Tibial artery (tissue), 4 donors: ENCODE measurements at places on chromosomes 4 and X.
A peak's percentile ranks its signal among the peaks of the same experiment; 100 is the strongest.

DNA sequence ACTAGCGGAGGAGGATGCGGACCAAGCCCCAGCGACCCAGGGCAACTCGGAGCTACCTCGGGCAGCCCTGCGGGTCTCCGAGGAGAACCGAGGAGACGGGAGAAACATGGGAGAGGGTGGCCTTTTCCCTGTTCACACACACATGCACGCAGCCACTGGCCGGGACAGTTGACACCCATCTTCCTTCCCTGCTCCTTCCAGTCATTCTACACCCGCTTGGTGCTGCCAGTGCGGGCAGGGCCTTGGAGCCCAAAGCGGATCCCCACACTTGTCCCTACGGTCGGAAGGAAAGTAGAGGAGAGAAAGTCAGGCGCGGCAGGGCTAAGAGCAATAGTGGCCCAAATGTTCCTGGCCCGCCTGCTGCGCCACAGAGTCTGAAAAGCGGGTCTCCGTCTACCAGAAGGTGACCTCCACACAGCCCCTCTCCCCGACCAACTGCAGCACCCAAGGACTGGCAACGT lies 1.1 kb upstream of the PPP3CA start:
- H3K4me3 ChIP-seq: peak overlapping the region; percentile 86
- no peaks in the 10 kb centered on the region for H3K27me3 ChIP-seq
- no peak for DNase-seq
- H3K36me3 ChIP-seq: no peaks in the 10 kb centered on the region

DNA sequence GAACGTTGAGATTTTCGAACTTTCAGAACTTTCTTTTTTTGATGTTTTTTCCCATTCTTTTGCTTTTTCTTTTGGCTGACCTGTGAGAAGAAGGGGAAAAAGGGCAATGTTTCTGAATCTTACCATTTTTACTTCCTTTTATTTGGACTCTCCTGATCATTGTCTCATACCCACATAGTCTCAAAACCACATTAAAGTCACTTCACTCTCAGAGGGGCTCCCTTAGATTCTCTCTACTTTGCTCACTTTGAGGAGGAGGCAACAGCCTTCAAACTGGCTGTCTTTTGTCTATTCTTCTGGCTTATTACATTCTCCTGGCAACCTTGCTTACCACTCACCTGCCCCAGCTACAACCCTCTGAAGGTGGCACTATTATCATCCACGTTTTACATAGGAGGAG lies 3.7 kb downstream of the CXCL9 start:
- no peaks in the 10 kb centered on the region for H3K36me3 ChIP-seq
- no peak for DNase-seq
- no peak overlapping the region for H3K27ac ChIP-seq

GRCh38 chr4:22338796-22339195 lies 177.1 kb downstream of the ADGRA3 start:
- DNase-seq: no peak
- no peak overlapping the region for H3K4me3 ChIP-seq
- H3K36me3 ChIP-seq: no peaks in the 10 kb centered on the region
- no peaks in the 10 kb centered on the region for H3K4me1 ChIP-seq
- H3K27me3 ChIP-seq: no peaks in the 10 kb centered on the region
- no peak overlapping the region for H3K27ac ChIP-seq

DNA sequence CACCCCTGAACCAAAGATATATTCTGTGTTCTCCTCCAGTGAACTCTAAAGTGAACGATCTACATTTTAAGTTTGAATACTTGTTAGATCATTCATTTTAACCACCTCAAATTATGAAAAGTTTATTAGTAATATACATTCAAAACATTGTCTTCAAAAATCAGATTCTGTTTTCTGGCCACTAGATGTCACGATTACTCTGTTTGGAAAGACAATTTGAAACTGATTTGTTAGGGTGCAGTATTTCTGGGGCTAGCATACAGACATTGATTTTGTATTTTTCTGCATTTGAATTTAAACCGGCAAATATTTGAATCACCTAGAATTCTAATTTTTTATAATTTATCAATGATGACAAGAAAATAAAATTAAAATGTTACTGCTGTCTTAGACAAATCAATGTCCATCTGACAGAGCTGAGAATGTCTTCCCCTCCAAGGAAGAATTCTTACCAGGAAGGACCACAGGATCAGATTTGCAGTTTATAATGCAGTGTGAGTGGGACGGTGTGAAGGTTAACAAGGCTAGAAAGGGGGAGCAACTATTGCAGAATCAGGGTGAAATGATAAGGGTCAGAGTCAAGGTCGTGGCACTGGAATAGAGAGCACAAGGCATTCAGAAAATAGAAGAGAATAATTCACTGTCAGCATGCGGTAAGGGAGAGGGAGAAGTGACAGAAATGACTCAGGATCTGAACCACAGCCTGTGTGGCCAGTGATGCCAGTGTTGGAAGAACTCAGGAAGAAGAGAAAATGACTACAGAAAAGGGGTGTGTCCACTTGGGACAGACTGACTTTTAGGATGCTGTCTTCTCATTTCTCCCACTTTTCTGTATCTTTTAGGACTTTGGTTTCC lies 91.6 kb downstream of the ANXA10 start:
- no peak overlapping the region for H3K4me3 ChIP-seq
- no peaks in the 10 kb centered on the region for H3K4me1 ChIP-seq
- no peaks in the 10 kb centered on the region for H3K36me3 ChIP-seq
- H3K27me3 ChIP-seq: no peaks in the 10 kb centered on the region
- no peak overlapping the region for H3K27ac ChIP-seq

DNA sequence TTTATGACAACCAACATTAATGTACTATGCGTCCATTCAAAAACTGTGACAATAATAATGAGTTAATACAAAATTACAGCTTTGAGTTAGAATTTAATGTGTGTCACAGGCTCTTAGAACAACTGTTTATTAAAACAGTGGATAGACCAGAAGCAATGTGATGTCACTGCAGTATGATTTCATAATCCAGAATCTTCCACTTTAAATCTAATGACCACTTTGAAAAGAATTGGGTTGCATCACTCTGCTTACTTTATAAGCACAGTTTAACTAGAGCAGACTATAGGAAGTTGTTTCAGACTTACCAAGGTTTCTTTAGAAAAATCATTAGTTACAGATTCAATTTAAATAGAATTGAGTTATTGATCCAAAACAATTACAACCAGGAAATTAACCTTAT lies 758.5 kb downstream of the KCTD8 start:
- no peaks in the 10 kb centered on the region for H3K36me3 ChIP-seq
- H3K4me3 ChIP-seq: no peak overlapping the region
- H3K27ac ChIP-seq: no peak overlapping the region
- no peak for DNase-seq
- no peaks in the 10 kb centered on the region for H3K27me3 ChIP-seq

DNA sequence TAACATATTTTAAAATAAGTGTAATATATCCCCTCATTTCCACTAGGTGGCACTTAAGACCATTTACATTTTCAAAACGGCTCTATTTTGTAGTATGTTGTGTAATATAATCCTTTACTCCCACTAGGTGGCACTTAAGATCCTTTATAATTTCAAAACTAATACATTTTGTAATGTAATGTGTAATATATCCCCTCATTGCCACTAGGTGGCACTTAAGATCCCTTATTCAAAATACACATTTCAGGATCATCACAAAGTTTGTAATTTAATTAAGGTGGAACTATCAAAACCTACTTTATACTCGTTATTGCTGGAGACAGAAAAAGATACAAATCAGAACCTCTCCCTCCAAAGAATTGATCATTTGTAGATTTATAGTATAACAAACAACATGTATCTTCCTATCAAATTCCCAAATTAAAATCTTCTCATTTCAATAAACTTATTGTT lies 132.5 kb downstream of the ARHGAP6 start:
- no peak overlapping the region for H3K4me3 ChIP-seq
- no peaks in the 10 kb centered on the region for H3K27me3 ChIP-seq

DNA sequence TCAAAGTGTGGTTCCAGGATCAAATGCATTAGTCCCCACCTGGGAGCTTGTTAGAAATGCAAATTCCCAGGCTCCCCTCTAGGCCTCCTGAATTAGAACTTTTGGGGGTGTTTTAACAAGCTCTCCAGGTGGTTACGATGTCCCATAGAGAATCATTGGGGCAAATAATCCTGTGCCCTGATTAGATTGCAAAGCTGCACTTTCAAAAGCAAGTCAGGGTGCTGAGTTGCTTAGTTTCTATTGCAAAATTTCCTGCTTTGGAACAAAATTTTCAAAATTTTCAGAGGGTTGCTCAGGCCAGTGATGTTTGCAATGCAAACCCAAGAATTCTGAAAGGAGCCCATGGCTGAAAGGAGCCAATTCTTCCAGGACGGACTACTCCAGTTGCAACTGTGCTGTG lies 71.0 kb downstream of the MGST2 start:
- H3K36me3 ChIP-seq: no peaks in the 10 kb centered on the region
- H3K4me3 ChIP-seq: no peak overlapping the region
- DNase-seq: no peak

- no peak overlapping the region for H3K4me3 ChIP-seq
- H3K36me3 ChIP-seq: no peaks in the 10 kb centered on the region
- DNase-seq: no peak
- H3K4me1 ChIP-seq: no peaks in the 10 kb centered on the region
Observed at GRCh38 chrX:15559227-15559626, 41.5 kb downstream of the ACE2 start.

- peaks cover 3% of the 10 kb centered on the region for H3K4me1 ChIP-seq
- no peaks in the 10 kb centered on the region for H3K27me3 ChIP-seq
- no peak for DNase-seq
- no peak overlapping the region for H3K27ac ChIP-seq
Observed at GRCh38 chr4:16665942-16666551, 232.4 kb downstream of the LDB2 start.

DNA sequence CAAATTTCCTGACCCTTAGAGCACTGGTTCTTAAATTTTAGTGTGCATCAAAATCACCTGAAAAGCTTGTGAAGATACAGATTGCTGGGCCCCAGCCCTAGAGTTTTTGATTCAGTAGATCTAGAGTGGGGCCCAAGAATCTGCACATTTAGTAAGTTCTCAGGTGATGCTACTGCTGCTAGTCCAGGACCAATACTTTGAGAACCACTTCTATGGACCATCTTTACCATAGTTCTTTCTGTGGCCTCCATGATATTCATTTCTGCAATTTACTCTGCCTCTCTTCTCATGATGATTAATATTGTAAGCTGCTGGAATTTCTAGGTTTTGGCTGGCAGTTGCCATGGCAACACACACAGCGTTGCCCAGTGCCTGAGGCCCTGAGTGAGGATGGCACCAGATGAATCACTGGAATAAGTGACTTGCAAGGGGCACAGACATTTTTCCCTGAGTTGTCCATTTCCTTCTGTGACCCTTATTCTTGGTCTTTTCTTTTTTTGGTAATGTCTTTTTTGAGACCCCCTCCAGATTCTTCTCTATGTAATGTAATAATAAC lies 83.6 kb downstream of the PPP1R2C start:
- no peaks in the 10 kb centered on the region for H3K36me3 ChIP-seq
- no peaks in the 10 kb centered on the region for H3K4me1 ChIP-seq
- H3K4me3 ChIP-seq: no peak overlapping the region
- DNase-seq: no peak

GRCh38 chr4:138981930-138982390 lies 33.6 kb upstream of the NOCT start:
- H3K4me1 ChIP-seq: no peaks in the 10 kb centered on the region
- peak; percentile 36 for DNase-seq
- peak overlapping the region; percentile 42 for H3K27ac ChIP-seq

- no peaks in the 10 kb centered on the region for H3K4me1 ChIP-seq
- no peak overlapping the region for H3K27ac ChIP-seq
- no peaks in the 10 kb centered on the region for H3K27me3 ChIP-seq
- H3K4me3 ChIP-seq: no peak overlapping the region
- H3K36me3 ChIP-seq: no peaks in the 10 kb centered on the region
Observed at GRCh38 chrX:16120431-16120830, 2.9 kb upstream of the GRPR start.

DNA sequence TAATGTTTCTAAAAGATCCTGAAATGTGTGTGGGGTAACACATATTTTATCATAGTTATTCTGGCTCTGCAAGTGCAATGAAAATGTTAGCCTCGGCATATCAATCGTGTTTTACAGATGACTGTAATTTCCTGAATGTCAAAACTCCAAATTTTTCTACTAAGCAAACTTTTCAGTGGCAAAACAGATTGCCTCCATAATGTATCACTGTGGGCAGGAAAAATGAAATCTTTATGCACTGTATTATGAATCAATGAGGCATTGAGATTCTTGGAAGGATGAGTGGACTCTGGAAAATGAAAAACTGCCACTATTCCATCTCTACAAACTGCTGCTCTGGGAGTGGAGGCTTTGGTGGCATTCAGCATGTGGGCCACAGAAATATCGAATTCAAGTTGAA lies 160.1 kb upstream of the MBNL3 start:
- no peak for DNase-seq
- H3K27me3 ChIP-seq: no peaks in the 10 kb centered on the region
- no peak overlapping the region for H3K27ac ChIP-seq
- no peaks in the 10 kb centered on the region for H3K36me3 ChIP-seq
- no peaks in the 10 kb centered on the region for H3K4me1 ChIP-seq

DNA sequence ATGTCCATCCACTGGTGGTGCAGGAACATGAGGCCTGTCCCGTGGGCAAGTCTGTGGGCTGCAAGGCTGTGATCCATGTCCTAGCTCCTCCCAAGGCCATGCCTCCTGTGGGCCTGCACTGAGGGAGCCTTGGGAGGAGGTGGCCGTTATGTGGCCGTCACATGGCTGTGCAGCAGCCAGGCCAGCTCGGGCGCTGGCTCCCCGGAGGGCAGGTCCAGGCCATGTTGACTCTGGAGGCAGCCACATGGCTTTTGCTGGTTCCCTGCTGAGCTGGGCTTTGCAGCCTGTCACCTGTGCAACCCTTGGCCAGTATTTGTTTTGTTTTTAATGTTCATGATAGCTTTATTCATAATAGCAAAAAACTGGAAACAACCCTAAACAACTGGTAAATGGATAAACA lies 13.3 kb downstream of the ADRA2C start:
- peaks cover 6% of the 10 kb centered on the region for H3K4me1 ChIP-seq
- no peak for DNase-seq
- H3K27me3 ChIP-seq: no peaks in the 10 kb centered on the region
- H3K4me3 ChIP-seq: no peak overlapping the region
- no peak overlapping the region for H3K27ac ChIP-seq
- no peaks in the 10 kb centered on the region for H3K36me3 ChIP-seq

DNA sequence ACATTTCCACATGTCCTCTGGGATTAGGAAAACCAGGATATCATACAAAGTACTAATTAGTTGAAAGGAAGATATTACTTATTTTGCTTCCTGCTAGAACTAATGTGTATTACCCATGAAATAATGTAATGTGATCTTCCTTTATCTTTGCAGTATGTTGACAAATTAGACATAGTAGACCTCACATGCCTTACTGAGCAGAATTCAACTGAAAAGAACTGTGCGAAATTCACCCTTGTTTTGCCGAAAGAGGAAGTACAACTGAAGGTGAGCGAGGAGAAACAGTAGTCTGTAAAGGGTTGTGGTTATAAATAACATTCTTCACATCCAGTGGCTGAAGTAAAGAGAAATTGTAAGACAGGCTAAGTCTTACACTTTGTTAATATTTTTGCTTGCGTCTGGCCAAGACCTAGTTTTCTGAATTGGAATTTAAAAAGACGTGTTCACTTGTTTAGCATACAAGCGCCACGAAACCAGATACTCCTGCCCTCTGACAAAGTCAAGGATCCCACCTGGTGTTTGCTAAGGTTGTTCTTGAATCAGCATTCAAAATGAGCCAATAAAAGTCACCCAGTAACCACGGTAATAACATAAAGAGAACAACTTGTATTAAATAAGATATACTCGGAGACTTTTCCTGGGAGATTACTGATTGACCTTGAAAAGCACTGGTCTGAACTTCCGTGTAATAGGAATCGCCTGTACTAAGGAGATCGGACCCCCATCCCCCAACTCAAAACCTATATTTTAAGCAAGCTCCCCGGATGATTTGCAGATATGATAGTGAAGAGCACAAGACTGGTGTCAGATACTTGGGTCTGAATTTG lies 16.9 kb downstream of the STAP1 start:
- H3K27me3 ChIP-seq: no peaks in the 10 kb centered on the region
- no peak overlapping the region for H3K4me3 ChIP-seq
- no peaks in the 10 kb centered on the region for H3K4me1 ChIP-seq
- no peak overlapping the region for H3K27ac ChIP-seq
- H3K36me3 ChIP-seq: no peaks in the 10 kb centered on the region
